ENCODE measurements at places on chromosomes 2 and 18. TPM values are rescaled to one million over a fixed set of nuclear protein-coding genes. Genes with fewer than 3 reads are reported as not detected.
A peak's percentile ranks its signal among the peaks of the same experiment; 100 is the strongest.

- H3K4me3 ChIP-seq = no peak overlapping the region
- no peak for DNase-seq
- H3K27ac ChIP-seq = no peak overlapping the region
- no peaks in the 10 kb centered on the region for H3K27me3 ChIP-seq
Measured at GRCh38 chr2:221747289-221747972, 175.3 kb upstream of the EPHA4 start.

DNA sequence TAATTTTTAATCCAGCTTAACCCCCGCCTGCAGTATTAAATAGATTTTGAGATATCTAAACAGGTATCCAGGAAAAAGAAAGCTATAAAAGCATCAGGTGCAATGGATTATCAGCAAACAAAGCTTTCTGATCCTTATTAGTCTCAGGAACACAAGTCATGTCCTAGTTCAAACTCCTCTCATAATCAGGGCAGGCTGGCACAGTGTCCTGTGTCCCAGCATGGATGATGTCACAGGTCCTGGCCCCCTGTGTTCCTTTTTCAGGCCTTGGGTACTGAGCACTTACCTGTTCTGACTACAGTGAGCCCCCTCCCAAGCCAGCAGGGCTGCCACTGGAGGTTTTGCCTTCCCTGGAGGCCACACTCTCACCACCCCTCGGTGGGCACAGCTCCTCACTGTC lies 19.5 kb upstream of the MRO start:
- DNase-seq = no peak
- H3K4me1 ChIP-seq = peaks cover 17% of the 10 kb centered on the region
- no peaks in the 10 kb centered on the region for H3K27me3 ChIP-seq
- H3K4me3 ChIP-seq = no peak overlapping the region

DNA sequence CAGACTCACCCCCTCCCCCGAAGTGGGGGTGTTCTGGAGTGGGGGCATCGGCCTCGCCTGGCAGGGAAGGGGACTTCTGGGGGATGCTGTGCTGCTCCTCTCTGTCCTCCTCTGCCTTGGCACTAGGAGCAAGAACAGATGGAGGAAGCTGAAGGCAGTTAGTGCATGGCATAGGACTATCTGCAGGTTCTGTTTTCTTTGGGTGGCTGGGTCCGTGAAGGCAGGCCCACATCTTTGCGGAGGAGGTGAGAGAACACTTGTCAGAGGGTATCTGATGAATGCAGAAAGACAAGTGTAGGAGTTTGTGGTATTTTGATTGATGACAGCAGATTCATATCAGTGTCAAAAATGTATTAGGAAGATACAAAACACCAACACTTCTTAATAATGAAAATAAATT lies 411.4 kb downstream of the TSN start:
- H3K4me3 ChIP-seq = no peak overlapping the region
- H3K4me1 ChIP-seq = no peaks in the 10 kb centered on the region
- H3K27me3 ChIP-seq = no peaks in the 10 kb centered on the region

- DNase-seq = no peak
- no peak overlapping the region for H3K4me3 ChIP-seq
- H3K4me1 ChIP-seq = peaks cover 11% of the 10 kb centered on the region
- H3K27me3 ChIP-seq = no peaks in the 10 kb centered on the region
- H3K36me3 ChIP-seq = no peaks in the 10 kb centered on the region
Measured at GRCh38 chr2:20132990-20133535, 81.6 kb upstream of the LAPTM4A start.

- DNase-seq = no peak
- no peaks in the 10 kb centered on the region for H3K36me3 ChIP-seq
- H3K4me1 ChIP-seq = no peaks in the 10 kb centered on the region
- no peaks in the 10 kb centered on the region for H3K27me3 ChIP-seq
Measured at GRCh38 chr2:17930773-17931172, 52.3 kb downstream of the KCNS3 start.

DNA sequence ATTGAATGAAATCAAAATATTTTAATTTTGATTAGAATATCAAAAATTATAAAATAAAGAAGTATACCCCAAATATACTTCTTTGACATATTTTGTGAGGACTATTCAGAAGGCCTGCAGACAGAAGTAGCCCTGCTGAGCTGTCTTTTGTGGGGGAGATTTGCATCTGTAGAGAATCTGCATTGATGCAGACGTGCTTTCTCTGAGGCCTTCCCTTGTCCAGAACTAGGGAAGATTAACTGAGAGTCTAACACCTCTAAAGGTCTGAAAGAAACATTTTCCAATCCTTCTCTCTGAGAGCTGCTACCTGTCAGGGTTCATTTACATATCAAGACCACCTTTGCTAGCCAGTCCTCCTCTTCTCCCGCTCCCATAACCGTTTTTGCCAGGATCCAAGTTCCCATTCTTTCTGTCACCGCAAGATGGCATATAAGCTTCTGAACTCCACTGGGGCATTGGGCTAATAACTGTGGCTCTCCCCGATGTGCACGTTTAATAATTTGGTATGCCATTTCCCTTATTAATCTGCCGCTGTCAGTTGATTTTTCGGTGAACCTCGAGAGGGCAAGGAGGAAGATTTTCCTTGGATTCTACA lies 510.4 kb upstream of the CNTNAP5 start:
- H3K36me3 ChIP-seq = no peaks in the 10 kb centered on the region
- no peaks in the 10 kb centered on the region for H3K27me3 ChIP-seq
- no peak for DNase-seq
- H3K4me3 ChIP-seq = no peak overlapping the region
- no peak overlapping the region for H3K27ac ChIP-seq
- peaks cover 27% of the 10 kb centered on the region for H3K4me1 ChIP-seq

DNA sequence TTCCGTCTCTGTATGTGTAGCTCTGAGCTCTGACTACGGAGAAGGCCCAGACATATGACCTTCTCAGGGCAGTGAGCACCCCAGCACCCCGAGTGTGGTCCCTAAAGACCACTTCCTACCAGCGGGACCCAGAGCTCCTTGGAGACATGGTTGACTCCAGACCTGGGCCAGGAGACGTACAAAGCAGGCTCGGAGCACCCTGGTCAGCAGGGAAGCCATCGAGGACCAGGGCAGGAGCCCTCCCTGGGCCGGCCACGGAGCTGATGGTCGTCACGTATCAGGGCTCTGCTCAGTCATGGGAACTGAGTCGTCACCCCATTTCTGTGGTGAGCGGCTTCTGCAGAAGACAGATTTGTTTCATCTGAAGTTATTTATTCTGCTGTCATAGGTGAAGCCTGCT lies 12.8 kb upstream of the NEU4 start:
- no peak for DNase-seq
- H3K27me3 ChIP-seq = peaks cover 44% of the 10 kb centered on the region
- peaks cover 6% of the 10 kb centered on the region for H3K4me1 ChIP-seq
- no peak overlapping the region for H3K27ac ChIP-seq
- peaks cover 6% of the 10 kb centered on the region for H3K36me3 ChIP-seq

Gene CACNB4
- 0.49 TPM for total RNA-seq

Gene NEB
- total RNA-seq = 1.2 TPM

GRCh38 chr2:103401621-103402020 lies 639.8 kb downstream of the TMEM182 start:
- H3K4me1 ChIP-seq = peaks cover 5% of the 10 kb centered on the region
- H3K36me3 ChIP-seq = no peaks in the 10 kb centered on the region
- no peak overlapping the region for H3K4me3 ChIP-seq
- H3K27me3 ChIP-seq = peaks cover 21% of the 10 kb centered on the region
- no peak overlapping the region for H3K27ac ChIP-seq
- DNase-seq = peak; percentile 14

- DNase-seq = no peak
- no peaks in the 10 kb centered on the region for H3K4me1 ChIP-seq
- H3K4me3 ChIP-seq = no peak overlapping the region
- H3K27me3 ChIP-seq = peaks cover 24% of the 10 kb centered on the region
- H3K36me3 ChIP-seq = no peaks in the 10 kb centered on the region
- no peak overlapping the region for H3K27ac ChIP-seq
Measured at GRCh38 chr2:241846406-241846805, 12.3 kb downstream of the PDCD1 start.

DNA sequence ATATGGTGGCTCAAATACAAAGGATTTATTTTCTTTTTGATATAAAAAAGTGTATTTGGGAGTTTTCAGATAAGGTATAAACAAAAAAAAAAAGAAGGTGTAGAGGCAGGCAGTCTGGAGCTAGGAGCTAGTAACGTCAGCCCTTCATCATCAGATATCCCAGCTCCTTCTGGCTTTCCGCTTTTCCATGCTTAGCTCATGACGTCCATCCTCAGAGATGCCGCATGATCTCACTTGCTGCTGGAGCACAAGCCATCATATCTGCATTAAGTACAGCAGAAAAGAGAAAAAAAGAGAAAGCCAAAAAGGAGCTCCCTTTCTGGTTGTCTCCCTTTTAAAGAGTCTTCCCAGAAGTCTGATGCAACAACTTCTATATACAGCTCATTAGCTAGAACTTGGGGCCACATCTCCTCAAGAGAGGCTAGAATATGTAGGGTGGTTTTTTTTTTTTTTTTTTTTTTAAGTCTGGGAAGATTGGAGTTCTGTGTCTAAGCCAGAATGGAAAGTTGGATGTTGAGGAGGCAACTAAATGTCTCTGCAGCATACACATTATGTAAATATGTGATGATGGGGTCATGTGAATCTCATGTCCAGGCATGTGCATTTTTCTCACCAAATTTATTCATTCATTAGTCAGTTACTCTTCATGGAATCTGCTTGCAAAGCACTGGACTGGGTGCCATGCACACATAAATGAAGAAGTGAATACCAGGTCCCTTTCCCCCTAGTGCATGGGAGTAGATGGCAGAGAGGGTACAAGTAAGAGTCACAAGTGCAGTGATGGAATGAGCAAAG lies 52.3 kb downstream of the DDX1 start:
- H3K4me1 ChIP-seq = peaks cover 6% of the 10 kb centered on the region
- peaks cover 16% of the 10 kb centered on the region for H3K27me3 ChIP-seq
- no peak for DNase-seq
- H3K4me3 ChIP-seq = no peak overlapping the region
- no peak overlapping the region for H3K27ac ChIP-seq

All from MCF 10A (cell line).